ENCODE measurements at places on chromosomes 5 and 9.

DNA sequence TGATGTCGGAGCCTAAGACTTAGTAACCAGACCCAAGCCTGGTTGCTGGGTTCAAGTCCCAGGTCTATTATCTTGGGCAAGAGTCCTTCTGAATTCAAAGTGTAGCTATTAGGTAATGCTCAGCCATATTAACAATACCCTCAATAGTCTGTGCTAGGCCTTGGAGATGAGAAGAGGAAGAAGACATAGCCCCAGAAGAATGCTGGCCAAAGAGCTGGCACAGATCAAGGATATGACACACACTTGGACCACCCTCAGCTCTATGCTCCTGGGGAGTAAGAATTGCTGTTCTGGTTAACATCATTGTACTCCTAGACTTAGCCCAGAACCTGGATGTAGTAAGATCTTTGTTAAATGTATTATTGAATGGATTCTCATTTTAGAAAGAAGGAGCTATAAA is 426.7 kb downstream of the CDK5RAP2 start:
- DNase-seq: no peak

GRCh38 chr5:125696762-125697161 is 726.4 kb upstream of the GRAMD2B start:
- no peak for DNase-seq

DNA sequence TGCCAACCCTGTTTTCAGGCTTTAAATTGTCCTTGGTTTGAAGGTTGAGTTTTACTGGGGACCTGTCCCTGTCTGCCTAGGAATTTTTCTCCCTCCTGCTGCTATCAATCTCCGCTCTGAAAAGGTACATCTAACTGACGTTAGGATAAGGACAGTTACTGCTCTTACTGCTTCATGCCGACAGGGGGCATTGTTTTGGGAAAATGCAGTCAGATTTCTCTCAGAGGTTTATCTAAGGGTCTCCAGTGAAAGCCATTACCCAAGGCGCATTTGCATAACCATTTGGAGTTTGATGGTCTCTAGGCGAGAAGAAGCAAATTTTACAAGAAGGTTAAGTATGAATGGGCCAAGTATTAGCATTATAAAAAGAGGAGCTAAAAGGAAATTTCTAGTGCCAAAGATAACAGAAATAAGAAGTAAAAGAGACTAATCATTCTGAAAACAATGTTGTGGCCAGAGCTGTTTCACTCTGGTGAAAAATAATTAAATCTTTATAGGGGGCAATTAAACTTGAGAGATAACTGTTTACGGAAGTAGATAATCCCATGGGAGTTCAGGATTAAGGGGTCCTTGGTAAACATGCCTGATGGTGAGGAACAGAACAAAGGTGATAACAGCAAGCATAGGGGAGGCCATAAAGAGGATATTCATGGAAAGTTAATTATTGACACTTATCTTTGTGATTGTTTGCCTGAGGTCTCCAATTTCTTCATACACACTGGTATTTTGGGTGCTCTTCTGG is 605.0 kb downstream of the MTRR start:
- no peak for DNase-seq

DNA sequence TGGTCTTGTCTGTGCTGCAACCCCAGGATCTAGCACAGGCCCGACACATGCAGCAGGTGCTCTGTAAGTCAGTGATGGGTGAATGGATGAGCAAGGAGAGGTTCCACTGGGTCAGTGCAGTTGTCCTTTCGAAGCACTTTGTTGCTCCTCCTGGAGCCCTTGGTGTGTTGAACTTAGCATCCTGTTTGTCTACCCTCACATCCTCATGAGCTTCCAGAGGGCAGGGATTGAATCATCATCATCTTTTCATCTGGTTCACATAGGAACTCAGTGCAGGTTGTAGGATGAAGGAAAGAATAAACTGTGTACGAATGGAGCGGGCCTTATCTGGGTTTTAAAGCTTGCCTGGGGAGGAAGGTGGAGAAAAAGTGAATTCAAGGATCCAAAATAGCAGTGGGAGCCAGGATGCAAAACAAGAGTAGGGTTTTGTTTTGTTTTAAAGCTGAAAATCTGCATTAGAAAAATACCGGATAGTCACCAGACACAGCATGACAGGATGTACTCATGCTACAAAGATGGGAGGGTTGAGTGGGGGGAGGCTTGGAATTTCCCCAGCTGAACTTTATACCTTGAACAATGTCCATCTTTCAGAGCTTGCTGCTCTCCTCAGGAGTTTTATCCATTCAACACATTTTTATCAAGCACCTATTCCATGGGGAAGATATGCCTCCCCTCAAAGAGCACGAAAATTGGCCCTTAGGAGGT is 55.8 kb downstream of the PTTG1 start:
- DNase-seq: no peak

DNA sequence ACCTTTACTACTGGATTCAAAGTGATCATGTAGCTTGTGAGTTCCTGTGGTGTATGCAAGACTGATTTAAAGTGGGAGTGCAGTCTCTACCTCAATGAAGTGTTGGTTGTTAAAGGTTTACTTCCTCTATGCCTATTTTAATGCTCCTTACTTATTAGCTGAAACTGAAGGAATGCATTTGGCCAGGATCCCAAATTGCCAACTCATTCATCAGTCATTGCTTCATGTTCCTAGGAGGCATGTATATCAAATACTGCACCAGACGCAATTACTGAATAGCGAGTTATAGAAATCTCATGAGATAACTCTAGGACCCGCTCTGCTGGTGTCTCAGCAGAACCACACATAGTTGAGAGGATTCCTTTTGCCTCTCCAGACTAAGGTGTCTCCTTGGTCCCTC is 143.0 kb upstream of the RPS23 start:
- no peak for DNase-seq

DNA sequence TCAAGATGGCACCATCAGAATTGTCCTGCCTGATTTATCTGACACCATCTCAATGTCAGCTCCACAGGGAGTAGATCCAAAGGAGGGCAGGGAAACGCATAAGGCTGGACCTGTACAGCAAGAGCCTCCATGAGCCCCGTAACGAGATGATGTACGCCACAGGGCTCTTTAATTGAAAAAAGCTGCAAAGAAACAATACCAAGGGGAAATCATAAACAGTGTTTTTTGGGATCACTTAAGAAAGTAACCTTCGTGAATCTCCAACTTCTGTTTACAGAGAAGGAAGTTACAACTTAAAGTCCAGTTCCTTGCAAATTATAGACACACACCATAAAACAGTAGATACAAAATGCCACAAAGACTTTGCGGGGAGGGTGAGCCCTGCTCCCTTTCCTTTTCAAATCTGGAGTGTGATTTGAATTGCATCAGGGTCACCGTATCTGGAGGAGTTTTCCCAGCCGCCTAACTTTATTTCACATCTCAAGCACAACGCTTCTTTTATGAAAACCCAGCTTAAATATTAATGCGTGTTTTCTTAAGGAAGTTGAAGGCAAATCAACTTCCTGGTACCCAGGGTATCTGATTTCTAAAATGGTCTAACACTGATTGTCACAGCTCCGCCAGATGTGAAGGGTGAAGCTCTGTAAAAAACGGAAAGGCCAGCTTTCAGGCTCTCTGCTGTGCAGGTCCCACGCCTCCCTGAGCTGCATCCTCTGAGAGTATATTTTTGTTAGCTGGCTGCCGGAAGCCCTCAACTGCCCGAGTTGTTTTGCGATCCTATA is 88.9 kb downstream of the EBF1 start:
- DNase-seq: no peak

DNA sequence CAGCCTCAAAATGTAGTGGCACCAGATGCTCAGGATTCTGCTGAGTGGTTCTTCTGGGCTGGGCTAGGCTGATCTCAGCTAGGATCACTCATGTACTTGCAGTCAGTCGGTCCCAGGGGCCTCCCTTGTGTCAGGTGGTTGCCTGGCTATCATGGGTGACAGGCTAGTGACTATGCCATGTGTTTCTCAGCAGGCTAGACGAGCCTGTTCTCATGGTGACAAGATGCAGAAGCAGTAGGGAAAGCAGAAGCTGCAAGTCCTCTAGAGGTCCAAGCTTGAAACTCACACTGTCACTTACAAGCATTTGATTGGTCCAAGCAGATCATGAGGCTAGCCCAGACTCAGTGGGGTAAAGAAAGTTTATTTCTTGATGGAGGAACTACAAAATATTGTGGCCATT is 15.2 kb upstream of the KCNMB1 start:
- no peak for DNase-seq

DNA sequence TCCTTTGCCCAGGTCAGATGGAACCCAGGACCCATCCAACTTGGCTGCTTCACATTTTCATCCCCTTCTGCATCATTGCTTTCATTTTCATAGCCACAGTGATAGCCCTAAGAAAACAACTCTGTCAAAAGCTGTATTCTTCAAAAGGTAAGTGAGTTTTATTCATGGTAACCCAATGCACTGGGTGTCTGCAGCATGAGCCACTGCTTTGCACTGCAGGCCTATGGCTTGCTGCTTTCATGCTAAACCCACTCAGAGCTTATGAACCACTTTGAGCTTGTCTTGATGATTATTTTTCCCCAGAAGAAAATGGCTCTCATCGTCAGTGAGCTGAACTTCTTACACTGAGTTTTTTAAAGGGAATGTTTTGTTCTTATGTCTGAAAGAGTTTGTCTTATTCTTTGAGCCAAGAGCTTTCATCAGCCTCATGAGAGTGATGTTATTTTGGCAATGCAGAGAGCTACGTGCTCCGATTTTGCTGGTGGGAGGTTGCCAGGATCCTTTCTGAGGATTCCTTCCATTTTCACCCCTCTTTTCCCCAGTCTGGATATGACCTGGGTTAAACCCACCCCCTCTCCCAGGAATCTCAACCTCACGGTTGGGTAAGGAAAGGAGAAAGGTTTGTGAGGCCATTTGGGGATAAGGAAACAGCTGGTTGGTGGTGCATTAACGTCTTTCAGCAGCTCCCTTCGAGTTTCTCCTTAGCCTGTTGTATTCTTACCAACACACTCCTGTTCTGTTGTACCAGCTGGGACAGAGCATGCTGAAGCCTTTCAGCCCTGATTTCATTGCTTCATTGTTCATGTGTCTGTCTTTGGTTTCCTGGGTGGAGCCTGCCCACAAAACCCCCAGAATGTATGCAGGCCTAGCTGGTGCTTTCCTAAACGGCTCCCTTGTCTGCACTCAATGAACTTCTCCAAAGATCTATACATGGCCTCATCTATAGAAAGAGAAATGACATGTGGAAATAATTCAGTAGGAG is 47.6 kb downstream of the PDCD1LG2 start:
- DNase-seq: peak; percentile 20

DNA sequence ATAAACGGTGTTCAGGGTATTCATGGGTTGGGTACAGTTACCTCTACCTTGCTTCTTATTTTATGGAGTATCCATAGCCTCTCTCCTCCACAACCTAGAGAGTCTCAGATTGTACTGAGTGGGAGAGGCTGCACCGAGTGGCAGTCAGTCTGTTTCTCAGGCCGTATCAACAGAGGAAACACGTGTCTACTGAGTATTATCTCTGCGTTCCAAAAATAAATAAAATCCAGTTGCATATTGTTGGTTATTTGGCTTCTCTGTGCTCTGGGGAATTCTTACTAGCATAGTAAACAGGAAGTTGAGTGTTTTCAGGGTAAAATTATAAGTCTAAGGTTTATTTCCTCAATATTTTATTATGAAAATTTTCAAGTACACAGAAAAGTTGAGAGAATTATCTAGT is 231.0 kb downstream of the ARHGEF28 start:
- no peak for DNase-seq

DNA sequence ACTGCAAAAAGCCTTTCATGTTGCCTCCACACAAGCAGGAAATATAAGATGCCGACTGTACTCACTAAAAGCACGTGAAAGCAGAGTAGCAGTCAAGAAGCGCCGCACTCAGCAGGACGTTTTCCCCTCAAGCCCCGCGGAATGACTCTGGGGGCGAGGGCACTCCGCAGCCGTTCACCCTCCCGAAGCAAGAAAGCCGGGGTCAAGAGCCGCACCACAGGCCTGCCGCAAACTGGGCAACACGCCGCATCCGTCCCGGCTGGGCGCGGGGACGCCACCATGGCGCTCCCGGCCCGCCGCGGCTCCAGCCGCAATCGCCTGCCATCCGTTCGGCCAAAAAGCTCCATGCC is 364 bp downstream of the RPS6 start:
- DNase-seq: no peak

DNA sequence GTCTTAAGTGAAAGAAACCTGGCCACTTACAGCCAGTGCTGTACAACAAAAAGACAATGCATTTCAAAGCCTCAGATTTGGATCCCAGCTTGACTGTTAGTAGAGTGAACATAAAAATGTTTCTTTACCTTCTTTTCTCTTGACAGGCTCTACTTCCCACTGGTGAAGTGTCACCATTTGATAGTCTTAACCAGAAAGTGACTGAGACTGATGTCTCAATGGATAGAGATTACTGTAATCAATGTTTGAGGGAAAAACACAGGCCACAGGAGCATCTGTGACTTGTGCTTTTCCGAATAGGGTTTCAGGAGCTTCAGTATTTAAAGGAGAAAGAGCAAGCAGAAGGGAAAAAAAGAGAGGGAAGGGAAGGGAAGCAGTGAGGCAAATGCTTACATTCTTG is 41.7 kb upstream of the STK32A start:
- DNase-seq: no peak

- no peak for DNase-seq
Observed at GRCh38 chr5:35026280-35026840, 21.4 kb downstream of the AGXT2 start.

- no peak for DNase-seq
Observed at GRCh38 chr9:123866497-123866896, 63.4 kb downstream of the DENND1A start.

DNA sequence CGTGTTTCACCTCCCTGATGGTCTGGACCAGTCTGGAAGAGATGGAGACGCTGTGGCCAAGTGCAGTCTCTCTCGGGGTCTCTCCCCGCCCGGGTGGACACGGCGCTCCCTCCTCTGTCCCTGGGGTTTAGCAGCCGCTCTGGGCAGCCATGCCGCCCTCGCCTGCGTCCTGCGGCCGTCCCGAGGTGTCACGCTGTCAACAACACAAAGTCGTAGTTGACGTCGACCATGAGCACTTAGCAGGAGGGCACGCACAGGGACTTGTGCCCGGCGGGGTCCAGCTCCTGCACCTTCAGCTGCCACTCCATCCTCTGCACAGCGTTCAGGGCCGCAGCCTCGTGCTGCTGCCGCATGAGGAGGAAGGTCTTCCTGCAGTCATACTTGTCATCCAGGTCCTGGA is 368.9 kb downstream of the CDH9 start:
- DNase-seq: no peak

DNA sequence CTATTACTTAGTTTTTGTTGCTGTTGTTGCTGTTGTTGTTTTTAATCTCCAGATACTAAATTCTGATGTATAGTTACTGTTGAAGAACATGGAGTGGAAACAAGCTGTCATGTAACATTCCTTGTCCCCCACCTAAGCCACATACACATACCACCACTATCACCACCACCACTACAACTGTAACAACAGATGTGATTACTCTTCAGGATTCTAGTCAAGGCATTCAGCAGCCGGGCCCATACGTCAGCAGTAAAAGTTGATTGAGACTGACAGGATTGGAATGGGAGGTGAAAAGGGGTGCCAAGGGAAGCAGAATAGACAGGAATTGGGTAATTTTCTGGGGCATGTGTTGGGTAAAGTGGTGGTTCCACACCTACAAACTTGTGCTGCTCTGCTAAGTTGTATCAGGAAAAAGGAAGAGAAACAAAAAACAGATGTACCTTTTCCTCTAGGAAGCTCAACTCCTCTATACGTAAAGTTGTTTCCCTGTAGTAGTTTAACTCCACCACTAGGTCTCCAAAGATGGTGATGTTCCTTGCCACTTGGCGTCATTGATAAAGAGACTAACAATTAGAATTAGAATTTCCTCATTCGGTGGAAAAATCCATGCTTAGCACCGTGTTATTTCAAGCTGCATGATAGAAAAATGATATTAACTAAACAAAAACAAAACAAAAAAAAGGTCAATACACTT is 138.6 kb downstream of the ARRDC3 start:
- DNase-seq: no peak

- DNase-seq: no peak
Observed at GRCh38 chr9:34158362-34158869, 20.4 kb upstream of the UBAP1 start.

- DNase-seq: no peak
Observed at GRCh38 chr5:173302546-173303155, 25.6 kb downstream of the STC2 start.

Measured in activated B cell treated with CpG ODN at 0.5 μM for 24 hours (primary cell).